ENCODE measurements at places on chromosomes 1 and 21.

GRCh38 chr1:63937461-63938022, 163.7 kb downstream of the ROR1 start:
- DNase-seq: no peak

DNA sequence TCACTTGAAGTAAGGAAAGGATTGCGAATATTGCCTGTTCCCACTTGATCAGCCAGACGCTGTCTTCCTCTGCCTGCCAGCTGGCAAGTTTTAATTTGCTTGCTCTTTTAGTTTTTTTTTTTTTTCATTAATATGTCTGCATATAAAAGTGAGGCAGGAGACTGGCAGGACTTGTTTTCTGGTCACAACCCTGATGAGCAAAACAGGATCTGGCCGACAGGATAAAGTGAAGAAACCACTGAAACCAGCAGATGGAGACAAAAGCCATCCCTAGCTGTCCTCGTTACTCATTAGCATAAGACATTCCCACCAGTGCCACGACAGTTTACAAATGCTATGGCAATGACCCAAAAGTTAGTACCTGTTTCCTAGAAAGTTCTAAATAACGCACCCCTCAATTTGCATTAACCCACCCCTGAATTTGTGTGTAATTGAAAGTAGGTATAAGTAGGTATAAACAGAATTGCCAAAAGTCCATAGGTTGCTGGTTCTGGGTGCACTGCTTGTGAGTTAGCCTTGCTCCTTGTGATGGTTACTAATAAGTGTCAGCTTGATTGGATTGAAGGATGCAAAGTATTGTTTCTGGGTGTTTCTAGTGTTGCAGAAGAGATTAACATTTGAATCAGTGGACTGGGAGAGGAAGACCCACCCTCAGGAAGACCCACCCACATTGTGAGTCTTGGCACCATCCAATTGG, 60.8 kb downstream of the ZNF684 start:
- DNase-seq: no peak

- DNase-seq: peak; percentile 82
Measured at GRCh38 chr1:8660411-8660828, 157.0 kb downstream of the RERE start.

GRCh38 chr1:204974327-204974726, 68.7 kb upstream of the CNTN2 start:
- no peak for DNase-seq

- no peak for DNase-seq
Measured at GRCh38 chr1:13730291-13730690, 30.3 kb downstream of the PRDM2 start.

DNA sequence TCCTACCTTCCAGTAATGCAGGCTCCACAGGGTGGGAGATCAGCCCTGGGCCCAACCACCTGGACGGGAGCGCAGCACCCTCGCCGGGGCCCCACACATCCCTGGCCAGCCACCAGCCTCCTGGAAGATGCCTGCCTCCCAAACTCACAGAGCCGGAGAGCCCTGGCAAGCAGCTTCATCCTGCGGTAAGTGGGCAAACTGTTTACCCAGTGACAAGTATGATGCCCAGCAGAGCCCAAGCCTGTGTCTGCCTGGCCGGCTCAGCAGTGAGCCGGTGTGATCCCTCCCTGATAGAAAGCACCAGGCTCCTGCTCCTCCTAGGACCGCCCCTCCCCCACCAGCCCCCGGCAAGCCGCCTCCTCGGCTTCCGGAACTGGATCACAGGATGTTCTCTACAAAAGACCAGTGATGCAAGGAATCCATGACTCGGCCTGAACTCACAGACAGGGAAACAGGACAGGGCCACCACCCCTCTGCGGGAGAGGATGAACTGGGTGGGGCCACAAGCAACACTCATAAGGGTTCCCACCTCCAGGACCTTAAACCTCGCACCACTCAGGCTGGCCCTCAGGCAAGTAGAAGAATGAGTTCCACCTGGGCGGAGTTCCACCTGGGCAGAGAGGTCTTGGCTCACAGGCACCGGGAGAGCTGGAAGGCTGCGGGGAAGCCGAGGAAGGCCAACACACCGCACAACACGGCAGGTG, 7.9 kb downstream of the ACOT7 start:
- peak; percentile 92 for DNase-seq

GRCh38 chr1:155392898-155393411, 72.3 kb downstream of the RUSC1 start:
- DNase-seq: no peak

- DNase-seq: peak; percentile 94
Measured at GRCh38 chr1:153774780-153775457, at the start of gene SLC27A3. TSS of gene SLC27A3 (plus strand) at chr1:153775407. CDS start at chr1:153775498, 91 bp downstream.

GRCh38 chr1:55213885-55214211, 1.3 kb downstream of the USP24 start:
- peak; percentile 63 for DNase-seq

DNA sequence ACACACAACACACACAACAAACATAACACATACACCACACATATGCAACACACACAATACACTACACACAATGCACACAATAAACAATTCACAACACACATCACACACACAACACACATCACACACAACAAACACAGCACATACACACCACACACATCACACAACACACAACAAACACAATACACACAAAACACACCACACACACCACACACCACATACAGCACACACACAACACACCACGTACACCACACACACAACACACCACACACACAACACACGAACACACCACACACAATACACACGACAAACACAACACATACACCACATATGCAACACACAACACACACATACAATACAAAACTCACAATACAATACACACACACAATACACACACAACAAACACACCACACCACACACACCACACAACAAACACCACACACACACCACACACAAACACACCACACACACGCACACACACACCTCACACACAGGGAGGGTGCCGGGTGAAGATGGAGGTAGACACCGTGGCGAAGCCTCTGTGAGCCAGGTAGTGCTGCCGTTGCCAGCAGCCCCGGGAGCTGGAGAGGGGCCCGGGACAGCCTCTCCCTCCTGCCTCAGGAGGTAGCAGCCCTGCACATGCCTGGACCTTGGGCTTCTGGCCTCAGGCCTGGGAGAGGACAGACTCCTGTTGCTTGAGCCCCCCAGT, 30.4 kb upstream of the C1orf174 start:
- no peak for DNase-seq

DNA sequence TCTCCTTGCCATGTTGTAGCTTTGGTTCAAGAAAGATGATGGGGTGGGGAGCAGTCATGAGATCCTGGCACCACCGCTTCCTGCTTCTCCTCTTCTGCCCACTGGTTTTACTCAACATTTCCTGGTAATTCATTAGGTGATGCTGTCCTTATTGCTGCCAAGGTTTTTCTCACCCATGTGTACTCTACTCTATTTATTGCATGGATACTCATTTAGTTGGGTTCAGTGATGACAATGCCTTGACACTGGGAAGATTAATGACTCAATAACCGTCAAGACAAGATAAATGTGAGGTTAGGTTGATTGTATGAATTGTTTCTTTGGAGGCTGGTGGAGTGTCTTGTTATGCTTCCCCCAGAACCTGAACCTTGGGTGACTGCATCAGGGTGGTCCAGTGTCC, 484.2 kb downstream of the SIPA1L2 start:
- no peak for DNase-seq

GRCh38 chr21:33419538-33420123, 16.4 kb downstream of the IFNGR2 start:
- DNase-seq: peak; percentile 70

GRCh38 chr1:11126569-11126968, 26.9 kb upstream of the EXOSC10 start:
- no peak for DNase-seq

DNA sequence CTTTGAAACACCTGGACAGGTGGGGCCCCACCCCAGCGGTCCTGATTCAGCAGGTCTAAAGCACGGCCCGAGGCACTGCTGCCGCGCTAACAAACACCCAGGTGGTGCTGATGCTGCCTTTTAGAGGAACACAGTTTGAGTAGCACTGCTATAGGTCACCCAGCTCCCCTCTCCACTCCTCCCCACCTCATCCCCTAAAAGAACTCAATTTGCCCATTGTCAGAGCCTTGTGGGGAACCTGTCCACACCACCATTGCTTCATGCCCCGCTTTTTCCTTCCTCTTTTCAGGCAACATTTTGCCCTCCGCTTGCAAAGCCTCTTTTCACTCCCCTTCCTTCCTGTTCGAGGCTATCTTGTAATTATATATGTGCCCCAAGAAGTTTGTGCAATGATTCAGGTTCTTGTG, 26.2 kb upstream of the PADI4 start:
- peak; percentile 22 for DNase-seq

- DNase-seq: no peak
Measured at GRCh38 chr1:36446746-36447145, 3.5 kb downstream of the OSCP1 start.

- DNase-seq: no peak
Measured at GRCh38 chr1:79105500-79105899, 99.0 kb upstream of the ADGRL4 start.

DNA sequence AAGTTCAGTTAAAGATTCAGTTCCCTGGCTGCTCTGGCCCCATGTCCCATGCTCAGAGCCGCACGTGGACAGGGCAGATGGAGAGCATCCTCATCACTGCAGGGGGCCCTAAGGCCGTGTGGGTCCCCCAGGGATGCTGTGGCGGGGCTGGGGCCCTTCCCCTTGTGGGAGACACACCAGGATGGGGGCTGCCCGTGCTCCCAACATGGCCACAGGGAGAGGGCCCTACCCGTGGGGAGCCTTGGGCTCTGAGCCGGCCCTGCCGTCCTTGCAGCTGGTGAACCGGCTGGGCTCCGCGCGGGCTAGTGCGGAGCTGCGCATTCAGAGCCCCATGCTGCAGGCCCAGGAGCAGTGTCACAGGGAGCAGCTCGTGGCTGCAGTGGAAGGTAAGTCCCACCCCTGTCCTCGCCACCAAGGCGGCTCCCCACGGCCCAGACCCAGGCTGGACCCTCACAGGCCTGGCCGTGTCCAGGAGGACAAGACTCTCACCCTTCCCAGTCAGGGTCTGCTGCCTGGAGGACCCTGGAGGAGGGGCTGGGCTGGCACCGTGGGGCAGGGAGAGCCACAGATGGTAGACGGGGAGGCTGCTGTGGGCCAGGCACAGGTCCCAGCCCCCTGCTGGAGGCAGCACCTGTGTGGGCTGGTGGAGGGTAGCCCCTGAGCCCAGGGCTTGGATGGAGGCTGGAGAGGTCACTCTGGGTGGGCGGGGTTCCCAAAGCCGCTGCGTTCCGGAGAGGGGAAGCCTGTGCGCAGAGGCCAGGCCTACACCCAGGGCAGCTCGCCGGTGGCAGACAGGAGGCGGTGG, 53.8 kb downstream of the TRIM11 start:
- peak; percentile 45 for DNase-seq
